ENCODE measurements at places on chromosomes 5 and 9.

GRCh38 chr9:76729980-76730737, 34.1 kb upstream of the PCA3 start:
- DNase-seq: no peak

GRCh38 chr9:131574730-131575640, 29.7 kb downstream of the PRRT1B start:
- DNase-seq: no peak

- no peak for DNase-seq
Measured at GRCh38 chr9:78609450-78609849, 312.5 kb downstream of the PSAT1 start.

DNA sequence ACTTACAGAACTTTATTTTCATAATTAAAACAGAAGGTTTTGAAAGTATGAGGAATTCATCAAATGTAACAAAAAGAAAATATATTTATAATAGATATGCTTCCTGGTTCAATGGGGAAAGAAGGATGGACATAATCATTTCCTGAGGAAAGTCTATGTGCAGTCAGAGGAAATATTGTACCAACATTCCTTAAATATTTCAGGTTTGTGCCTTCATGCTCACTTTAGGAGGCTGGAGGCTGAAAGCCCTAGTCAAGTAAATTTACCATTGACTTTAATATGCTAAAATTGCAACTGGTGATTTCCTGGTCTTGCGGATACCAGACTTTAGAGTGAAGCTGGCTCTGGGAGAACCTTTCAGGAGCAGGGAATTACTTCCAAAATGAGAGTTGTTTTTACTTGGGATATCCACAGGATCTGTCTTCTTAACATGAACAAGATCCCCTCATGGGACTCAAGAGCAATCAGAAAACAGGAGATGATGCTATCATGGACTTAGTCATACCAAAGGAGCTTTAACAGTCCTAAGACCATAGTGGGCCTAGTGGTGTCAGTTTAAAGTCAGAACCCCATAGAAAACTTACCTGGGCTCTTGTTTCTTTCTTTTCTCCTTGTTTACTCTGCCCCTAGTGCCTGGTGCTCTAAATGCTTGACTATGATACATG, 762.8 kb upstream of the GRAMD2B start:
- DNase-seq: no peak

DNA sequence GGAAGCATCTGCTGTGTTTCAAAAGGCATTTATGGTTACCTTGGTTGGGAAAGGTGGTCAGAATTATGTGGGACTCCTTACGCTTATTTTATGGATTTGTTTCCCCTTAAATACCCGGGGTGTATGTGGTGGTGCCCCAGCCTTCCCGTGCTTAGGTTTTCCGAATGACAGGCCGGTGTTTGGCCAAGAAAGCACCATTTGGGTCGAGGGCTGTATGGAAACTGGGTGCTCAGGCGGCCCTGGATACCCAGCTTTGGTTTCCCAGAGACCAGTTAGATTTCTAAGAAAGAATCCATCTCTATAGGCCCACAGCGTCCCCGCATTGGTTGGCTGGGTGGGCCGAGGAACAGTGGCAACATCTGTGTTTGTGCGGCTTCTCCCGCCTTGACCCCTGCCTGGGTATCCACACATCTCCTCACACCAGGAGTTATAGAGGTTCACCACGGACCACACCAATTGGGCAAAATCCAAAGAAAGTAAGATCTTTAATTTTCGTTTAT, 868 bp downstream of the ARHGEF28 start:
- DNase-seq: no peak

- no peak for DNase-seq
Measured at GRCh38 chr5:98963019-98963418, 34.2 kb upstream of the CHD1 start.

All from activated CD4-positive, CD25-positive, alpha-beta regulatory T cell (primary cell).